HS-27A (cell line): ENCODE measurements at places on chromosomes 12 and 14.

DNA sequence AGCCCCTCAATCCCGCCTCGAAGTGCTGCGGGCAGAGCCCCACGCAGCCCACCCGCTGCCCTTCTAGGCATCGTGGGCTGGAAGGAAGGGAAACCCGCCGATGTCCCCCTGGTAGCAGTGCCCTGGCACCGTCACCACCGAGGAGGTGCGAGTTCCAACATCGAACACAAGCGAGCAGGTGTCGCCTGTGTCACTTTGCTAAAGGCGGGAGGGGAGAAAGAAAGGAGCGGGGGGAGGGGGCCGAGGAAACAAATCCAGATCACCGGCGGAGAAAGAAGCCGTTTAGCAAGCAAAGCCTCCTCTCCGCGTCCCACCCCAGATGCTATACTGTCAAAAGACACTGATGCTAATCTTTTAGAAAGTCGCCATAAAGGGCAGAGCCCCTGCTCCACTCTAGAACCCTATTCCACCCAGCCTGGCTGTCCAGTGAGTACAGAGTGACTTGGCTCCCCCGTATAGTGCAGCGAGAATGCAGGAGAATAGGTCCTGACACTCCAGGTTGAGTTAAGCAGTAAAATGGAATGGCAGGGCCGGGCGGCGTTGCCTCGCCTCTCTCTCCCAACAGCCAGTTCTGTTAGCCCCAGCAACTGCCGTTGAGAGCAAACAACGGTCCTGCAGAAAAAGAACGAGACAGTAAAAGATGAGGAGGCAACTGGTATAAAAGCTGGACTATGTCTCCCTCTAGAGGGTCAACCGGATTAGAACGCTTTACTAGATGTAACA is 67.9 kb upstream of the USP15 start:
- peak; percentile 36 for DNase-seq

- DNase-seq: no peak
Measured at GRCh38 chr12:132461526-132461925, 28.4 kb upstream of the FBRSL1 start.

DNA sequence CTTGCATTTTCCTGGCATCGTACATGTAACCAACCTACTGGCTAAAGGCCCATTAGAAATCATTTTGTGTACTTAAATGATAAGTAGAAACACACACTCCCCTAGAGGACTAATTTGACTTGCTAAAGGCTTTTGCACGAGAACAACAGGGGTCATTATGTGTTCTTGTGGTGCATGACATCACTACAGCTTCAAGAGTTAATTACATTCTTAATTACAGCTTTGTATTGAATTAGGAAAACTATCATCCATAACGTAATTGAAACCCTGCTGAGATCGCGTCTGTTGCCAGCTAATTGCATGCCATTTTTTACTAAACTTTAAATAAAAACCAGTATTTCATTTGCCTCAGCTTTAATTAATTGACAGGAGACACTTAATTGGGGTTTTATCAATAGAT is 51.4 kb downstream of the TMEM132C start:
- DNase-seq: no peak

DNA sequence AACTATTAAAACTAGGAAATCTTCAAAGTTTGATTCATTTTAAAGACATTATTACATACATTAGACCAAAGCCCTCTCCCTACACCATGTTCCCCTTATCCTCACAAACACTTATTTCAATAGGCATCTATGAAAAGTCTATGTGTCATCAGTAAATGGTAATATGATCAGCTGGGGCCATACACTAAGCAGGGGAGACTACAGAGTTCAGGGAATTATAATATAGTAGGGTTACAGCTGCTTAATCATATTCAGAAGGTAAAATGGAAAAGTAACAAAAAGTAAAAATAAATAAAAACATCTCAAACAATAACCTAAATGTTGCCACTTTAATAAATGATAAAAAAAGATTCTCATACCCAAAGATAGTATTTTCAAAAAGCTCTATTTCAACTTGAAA is 29.1 kb downstream of the PAWR start:
- no peak for DNase-seq
